ENCODE measurements at places on chromosomes 5 and 9.
A peak's percentile ranks its signal among the peaks of the same experiment; 100 is the strongest.

GRCh38 chr5:61371474-61371873 is 39.4 kb downstream of the ZSWIM6 start:
- DNase-seq = no peak

DNA sequence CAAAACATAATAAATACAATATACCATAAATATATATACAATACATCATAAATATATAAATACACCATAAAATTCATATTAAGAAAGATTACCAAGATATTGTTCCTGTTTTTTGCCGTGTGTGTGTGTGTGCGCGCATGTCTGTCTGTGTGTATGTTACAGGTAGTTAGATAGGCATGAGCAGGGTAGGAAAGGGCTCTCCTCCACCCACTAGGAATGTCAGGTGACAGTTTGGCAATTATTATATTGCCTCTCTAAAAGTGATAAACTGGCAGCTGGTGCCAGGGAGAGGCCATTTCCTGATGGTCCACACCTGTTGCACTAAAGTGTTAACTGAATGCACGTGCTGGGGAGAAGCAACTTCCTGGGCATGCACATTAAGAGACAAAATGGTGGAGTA is 232.8 kb downstream of the ADAMTS6 start:
- DNase-seq = no peak

DNA sequence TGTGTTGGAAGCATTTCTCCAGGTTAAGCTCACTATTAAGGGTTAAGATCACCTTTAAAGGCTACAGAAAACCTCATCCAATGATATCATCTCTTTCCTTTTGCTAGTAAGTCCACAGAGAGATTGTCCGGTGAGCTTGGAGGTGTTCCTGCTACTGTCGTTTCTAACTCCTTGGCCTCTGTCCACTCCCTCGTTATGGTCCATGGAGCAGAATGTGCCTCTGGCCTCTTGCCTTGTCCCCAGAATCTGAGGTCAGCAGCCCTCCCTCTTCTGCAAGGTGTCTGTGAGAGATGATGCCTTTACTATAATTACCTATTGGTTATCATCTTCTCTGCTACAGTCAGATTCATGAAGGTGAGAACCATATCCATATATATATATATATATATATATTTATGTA is 15.0 kb downstream of the ORM2 start:
- DNase-seq = no peak

DNA sequence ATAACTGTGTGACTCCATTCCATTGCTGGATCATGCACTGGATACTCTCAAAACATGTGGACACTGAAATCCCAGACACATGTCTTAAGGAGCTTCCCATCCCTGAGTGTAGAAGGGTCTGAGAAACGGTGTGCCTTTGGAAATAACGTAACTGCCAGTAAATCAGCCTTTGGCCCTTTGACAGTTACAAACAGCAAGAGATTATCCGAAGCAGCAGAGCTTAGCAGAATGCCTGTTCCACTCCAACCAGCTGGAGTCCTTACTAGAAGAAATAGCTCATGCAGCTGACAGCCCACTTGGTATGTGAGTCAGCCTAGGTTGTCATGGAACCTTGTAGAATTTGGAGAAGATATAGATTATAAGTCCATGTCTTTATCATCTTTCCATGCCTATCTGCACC is 7.0 kb downstream of the TMEM252 start:
- DNase-seq = no peak

DNA sequence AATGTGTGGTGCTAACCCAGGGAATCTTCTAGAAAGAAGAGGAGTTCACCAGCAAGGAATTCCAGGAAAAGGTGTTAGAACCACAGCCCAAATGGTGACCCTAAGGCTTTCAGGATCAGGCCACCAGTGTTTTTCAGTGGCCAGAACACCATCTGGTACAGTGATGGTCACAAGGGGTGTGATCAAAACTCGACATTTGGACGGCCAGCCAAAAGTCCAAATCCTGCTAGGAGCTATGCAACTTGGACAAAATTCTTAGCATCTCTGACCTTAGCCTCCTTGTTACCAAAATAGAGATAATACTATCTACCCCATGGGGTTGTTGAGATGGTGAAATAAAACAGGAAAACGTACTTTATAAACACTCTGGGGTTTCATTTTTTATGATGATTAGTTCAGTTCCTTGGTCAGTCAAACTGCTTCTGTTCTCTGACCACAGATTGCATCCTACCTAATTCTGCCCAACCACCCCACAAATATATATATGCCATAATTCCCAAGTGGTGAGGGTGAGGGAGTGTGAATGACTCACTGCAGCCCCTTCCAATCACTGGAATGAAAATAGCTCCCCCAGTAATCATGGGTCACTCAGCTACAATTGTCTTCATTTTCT is 210.3 kb downstream of the CDK5RAP2 start:
- no peak for DNase-seq

DNA sequence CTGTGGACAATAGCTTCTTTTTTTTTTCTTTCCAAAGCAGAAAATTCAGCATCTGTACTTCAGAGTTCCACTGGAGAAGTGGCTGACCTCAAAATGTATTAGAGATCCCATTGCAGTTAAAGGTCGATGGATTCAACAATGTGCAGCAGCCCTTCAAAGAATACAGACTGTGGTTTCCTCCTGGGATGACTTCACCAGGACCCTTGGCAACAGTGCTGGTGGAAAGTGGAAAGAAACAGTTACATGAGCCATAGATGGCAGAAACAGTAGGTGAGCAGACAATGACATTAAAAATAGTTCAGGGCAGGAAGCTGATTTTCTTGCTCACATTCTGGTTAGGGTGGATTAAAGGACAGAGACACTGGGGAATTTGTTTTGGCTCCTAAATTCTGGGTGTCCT is 62.4 kb downstream of the SLC28A3 start:
- DNase-seq = no peak

DNA sequence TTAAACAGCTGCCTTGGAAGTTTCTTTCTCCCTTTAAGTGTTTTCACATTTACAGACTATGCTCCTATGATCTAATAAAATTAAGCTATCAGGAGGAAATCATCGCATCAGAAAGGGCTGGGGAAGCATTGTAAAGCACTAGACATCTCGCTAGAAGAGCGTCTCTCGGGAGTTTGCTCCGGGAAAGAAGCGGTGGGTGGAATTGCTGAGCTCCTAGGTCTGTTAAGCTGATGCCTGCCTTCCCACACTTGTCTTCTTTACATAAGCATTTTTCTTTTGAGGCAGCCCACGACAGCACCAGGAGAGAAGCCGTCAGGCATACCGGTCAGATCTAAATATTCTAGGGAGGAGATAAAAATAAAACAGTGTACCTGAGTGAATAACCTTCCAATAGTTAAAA is 541.7 kb upstream of the TUSC1 start:
- DNase-seq = no peak

DNA sequence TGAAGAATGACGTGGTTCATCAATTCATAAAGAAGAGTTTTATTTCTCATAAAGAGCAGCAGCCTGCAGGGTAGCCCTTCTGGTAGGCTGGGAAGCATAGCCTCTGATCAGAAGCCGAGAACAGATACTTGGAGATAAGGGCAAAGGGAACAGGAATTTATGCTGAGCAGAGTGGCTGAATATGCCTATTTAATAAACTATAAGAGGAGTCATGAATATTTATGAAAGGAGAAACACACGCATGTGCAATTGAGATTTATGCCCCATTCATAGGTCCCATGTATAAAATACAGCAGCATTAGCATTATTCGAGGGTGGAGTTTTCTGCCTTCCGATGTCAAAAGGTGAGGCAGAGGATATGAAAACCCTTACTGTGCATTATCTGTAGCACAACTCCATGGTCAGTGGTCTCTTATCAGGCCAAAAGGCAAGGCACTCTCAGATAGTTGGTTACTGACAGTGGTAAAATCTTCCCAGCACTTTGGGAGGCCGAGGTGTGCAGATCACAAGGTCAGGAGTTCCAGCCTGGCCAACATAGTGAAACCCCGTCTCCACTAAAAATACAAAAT is 569.1 kb downstream of the ACTL7B start:
- no peak for DNase-seq

GRCh38 chr5:5407924-5408323 is 14.6 kb upstream of the ICE1 start:
- no peak for DNase-seq

GRCh38 chr5:88674356-88675167 is 208.4 kb downstream of the MEF2C start:
- DNase-seq = peak; percentile 77

DNA sequence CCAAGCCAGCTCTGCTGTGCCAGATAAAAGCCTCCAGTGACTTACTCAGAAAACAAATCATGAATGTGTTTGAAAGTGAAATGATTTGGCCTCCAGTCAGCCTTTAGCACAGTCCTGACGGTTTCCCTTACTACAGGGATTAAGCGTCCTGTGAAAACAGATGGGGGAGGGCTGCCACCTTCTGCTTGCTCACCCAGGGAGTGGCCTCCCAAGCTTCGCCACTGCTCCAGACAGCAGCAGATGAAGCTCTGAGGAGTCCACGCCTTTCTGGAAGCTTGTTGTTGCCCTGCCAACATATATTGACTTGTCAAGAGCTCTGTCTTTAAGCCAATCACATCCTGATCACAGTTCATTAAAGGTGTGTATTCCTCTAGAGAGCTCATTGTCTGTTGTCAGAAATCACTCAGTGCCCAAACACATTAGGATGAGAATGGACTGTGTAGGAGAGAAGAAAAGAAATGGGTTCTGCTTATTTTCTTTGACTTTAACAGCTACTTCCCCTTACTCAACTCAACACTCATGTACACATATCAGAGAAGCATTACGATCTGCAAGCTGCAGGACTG is 4.9 kb upstream of the FYB1 start:
- no peak for DNase-seq

GRCh38 chr5:96572864-96573512 is 89.2 kb upstream of the CAST start:
- no peak for DNase-seq

DNA sequence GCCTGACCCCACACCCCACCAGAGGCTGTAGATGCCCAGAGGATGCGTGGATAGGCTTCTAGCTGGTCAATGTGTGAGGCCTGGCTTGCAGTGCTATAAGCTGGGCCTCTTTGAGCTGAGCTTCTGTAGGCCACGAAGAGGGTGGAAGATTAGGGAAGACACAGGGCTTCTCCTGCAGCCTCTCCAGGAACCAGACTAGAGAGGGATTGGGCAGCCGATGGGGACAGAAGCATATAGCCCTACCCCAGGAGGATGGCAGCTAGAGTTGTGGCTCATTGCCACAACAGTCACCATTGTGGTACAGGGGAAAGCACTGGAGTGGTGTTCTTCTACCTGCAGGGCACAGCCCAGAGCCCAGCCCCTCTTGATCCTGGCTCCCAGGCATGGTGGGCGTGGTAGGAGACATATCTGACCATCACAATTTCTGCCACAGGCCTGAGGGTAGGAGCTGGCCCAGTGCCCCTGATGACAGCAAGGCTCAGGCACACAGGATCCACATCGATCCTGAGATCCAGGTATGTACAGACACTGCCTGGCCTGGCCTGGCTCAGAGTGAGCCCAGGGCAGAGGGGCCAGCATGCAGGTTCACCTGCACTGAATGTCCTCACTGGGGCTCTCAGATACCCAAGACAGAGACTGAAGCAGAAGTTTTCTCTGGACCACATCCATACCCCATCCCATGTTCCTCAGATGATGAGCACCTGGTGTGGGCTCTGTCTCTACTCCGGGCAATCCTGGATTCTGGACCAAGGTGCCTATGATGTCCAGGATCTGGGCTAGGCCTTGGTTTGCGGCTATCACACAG is 8.7 kb downstream of the PDLIM4 start:
- DNase-seq = no peak

DNA sequence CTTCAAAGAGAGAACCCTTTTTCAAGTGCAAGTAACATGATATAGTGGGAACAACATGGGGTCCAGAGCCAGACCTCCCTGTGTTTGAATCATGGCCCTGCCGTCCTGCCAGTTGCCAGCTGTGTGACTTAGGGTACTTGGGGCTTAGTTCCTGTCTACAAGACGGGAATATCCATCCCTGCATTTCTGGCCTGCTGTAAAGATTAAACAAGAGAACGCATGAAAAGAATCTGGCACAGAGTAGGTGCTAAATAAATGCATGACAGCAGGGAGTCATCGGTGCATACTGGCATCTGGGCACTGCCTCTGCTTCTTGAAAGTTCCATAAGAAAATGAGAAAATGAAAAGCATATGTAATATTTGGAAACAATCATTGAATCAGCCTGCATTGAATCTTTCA is 77.8 kb upstream of the PRRC1 start:
- no peak for DNase-seq

DNA sequence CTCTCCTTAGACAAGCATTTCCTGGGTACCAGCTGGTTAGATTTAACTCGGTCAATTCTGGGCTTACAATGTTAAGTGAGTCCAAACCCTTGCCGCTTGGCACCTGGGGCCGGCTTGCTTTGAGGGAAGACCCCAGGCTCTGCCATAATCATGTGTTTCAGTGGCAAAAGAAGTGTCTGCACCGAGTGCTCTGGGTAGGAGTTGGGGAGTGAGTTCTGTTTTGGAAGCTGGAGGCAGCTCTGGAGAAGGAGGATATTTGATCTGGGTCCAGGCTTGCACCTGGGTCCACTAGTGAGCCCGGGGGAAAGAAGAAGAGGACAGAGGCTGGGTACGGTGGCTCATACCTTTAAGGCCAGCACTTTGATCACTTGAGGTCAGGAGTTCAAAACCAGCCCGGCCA is 8.4 kb upstream of the OLFM1 start:
- no peak for DNase-seq

GRCh38 chr5:132066871-132067270 is 6.4 kb downstream of the IL3 start:
- DNase-seq = no peak

DNA sequence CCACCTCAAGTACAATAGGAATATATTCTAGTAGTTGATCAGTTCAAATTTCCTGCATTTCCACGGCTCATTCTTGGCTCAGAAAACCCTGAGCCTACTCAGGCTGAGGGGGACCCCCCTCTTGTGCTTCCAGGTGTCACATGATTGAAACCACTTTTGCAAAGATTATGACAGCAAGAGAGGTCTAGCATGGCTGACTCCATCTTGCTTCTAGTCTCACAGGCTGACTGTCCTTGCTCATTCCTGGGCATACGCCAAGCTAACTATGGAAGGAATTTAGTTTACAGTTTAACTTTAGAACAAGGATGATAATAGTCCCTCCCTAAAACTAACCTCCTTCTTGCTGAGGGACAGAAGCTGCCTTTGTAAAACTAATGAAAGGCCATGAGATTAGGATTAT is 154.1 kb downstream of the SNX18 start:
- DNase-seq = no peak

DNA sequence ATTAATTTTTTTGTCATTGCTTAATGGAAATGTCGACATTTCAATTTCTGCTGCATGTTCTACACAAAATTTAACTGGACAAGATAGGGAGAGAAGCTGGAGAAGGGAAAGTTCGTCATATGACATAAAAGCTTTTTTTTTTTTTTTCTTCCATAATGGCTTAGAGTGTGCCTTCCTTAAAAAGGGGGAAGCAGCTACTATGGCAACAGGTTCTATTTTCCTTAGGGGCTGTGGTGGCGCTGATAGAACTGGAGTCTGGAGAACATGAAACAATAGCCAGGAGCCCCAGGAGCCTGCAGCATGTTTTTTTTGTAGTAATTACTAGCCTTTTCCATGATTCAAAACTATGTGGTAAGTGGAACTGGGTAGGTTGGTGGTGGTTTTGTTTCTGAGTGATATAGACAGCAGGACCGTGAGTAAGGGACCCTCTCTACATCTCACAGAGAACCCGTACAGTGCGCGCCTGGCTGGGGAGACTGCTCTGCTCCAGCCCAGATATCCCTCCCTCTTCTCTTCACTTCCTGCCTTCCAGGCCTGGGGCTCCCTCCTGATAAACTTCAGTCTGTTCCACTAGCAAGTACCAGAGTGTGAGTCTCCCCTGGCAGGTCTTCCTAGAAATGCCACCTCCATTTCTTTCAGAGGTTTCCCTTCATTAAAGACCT is 301.6 kb downstream of the NR3C1 start:
- peak; percentile 64 for DNase-seq
